Activated CD4-positive, alpha-beta T cell treated with anti-CD3 and anti-CD28 coated beads, Interleukin-2, amount 50 U/mL, for 48 hours (primary cell): ENCODE measurements at places on chromosomes 7 and 10.

DNA sequence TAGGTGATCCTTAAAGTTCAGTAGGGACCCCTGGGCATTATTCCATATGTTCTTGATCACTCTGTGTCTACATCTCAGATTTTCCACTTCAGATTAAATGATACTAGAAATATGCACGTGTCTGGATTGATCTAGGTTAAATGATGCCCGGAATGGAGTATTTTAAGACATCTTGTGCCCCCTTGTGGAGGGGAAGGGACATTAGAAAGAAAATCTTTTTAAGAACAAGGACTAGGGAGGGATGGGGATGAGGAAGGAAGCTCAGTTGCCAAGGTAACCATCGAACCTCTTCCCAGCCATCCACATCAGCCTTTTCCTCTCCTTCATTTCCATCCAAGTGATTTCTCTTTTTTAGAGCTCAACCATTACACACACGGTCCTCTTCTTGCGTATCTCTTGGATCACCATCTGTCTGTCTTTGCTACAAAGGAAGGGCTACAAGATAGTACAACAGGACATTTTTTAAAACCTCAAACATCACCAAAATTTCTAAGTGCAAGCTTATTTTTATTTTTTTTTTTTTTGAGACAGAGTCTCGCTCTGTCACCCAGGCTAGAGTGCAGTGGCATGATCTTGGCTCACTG lies 40.5 kb downstream of the PRSS2 start:
- DNase-seq = peak; percentile 27

DNA sequence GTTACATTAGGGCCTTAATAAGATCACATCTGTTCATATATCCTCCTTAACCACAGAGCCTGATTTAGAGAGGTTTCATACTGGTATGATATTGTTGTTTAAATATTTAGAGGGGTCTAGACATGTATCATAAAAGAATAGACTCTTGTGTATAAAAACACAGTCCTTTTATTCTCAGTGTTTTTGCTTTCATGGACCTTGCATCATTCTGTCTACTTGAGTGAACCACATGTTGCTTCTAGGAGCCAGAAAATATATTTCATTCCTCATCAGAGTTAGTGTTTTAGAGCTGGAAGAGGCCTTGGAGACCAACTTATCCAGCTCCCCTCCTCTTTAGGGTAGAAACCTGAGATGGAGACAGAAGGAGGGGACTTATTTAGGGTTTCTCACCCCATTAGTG lies 312.8 kb downstream of the LRMDA start:
- DNase-seq = no peak

- no peak for DNase-seq
These were observed 15.0 kb upstream of the MCM10 start for GRCh38 chr10:13146379-13146778.

- DNase-seq = no peak
These were observed 32.6 kb downstream of the NET1 start for GRCh38 chr10:5445006-5445405.

- DNase-seq = no peak
These were observed 275.9 kb downstream of the MAD1L1 start for GRCh38 chr7:1956611-1957470.

GRCh38 chr7:155169498-155170065 lies 99.5 kb downstream of the HTR5A start:
- no peak for DNase-seq

DNA sequence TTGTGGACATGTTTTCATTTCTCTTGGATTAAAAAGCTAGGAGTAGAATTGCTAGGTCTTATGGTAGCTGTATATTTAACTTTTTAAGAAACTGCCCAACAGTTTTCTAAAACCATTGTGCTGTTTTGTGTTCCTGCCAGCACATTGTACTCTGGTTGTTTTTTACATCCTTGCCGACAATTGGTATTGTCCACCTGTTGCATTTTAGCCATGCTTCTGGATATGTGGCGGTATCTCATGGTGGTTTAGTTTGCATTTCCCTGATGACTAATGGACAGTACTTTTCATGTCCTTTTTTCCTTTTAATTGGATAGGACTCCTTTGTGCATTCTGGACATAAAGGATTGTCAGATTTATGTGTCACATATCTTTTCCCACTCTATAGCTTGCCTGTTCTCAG lies 45.5 kb downstream of the STK17A start:
- no peak for DNase-seq

DNA sequence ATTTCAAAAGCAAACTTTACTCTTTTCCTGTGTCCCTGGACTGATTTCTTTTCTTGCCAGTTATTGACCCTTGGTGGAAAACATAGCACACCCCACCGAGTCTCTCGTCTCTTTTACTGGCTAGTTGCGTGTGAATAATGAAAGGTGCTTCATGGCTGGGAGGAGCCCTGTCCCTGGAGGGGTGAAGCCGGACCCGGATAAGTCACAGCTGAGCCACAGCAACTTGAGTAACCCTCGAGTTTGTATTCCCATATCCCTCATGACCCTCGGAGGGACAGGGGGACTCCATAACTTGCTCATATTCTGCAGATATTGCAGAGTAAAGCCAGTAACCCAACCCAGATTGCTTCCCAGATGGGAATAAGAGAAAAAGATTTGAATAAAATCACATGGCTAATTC lies 147.5 kb upstream of the FRMD4A start:
- no peak for DNase-seq

DNA sequence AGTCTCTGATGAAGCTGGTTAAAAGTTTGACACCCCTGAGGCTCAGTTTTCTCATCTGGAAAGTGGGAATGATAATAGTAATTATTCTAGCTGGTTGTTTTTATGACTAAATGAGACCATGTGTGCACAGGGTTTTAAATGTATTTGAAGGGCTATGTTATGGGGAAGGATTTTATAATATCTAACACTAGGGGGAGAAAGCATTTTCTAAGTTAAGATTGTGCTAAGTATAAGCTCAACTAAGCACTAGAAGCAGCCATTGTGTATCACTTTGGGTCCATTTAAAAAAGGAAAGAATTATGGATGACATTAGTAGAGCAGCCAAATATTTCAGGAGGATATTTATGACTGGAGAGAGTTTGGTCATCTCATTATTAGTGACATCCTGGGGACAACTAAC lies 49.5 kb upstream of the CREB5 start:
- DNase-seq = no peak

- DNase-seq = no peak
These were observed 29.4 kb upstream of the CCNJ start for GRCh38 chr10:96013956-96014355.

- DNase-seq = no peak
These were observed 6.1 kb upstream of the PDGFA start for GRCh38 chr7:525740-526139.

- DNase-seq = no peak
These were observed 40.4 kb downstream of the ICA1 start for GRCh38 chr7:8221567-8221966.

DNA sequence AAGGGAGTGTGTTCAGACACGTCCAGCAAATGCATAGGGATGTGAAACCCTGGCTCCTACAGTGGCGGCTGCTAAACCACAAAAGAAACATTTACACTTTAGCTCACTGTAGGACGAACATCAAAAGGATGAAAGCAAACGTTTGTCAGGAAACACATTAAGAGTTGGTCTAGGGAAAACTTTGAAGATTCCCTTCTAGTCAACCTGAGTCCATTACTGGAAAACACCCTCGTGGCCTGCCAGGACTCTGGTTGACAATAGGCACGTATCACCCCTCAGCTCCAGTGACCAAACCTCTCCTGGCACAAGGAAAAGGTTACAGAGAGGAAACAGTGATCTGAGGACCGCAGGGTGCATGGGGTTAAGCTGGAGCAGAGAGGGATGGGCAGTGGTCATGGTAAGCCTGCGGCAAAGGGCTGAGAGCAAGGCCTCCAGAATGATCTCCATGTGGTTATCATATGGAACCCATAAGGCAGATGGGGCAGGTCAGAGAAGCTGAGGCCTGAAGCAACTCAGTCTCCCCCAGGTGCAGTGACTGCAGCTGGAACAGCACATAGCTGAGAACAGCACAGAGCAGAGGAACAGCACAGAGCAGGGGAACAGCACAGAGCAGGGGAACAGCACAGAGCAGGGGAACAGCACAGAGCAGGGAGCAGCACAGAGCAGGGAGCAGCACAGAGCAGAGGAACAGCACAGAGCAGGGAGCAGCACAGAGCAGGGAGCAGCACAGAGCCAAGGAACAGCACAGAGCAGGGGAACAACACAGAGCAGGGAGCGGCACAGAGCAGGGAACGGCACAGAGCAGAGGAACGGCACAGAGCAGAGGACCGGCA lies 49.9 kb downstream of the CHST15 start:
- DNase-seq = no peak
